ENCODE measurements at places on chromosomes 3 and 15. TPM values are rescaled to one million over a fixed set of nuclear protein-coding genes. Genes with fewer than 3 reads are reported as not detected.

DNA sequence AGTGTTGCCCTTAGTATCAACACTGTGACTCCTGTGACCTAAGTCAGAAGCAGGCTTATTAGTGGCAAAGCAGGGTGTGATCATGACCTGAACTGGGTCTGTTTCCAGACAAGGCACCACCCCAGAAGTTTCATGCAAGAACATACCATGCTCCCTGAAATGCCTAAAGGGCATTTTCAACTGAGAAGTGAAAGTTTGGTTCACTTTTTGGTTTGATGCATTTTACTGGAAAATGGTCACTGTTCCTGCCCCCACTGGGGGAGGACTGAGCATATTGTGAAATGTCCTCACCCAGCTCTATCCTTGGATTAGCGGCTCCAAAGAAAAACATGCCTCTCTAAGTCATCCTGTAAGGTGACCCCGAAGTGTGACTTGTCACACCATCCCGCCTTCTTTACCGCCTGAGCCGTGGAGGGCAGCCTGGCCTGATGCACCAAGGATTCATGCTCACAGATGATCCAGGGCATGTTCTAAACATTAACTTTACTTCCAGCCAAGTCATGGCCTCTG lies 3.1 kb upstream of the FAM240A start:
- no peak for DNase-seq

DNA sequence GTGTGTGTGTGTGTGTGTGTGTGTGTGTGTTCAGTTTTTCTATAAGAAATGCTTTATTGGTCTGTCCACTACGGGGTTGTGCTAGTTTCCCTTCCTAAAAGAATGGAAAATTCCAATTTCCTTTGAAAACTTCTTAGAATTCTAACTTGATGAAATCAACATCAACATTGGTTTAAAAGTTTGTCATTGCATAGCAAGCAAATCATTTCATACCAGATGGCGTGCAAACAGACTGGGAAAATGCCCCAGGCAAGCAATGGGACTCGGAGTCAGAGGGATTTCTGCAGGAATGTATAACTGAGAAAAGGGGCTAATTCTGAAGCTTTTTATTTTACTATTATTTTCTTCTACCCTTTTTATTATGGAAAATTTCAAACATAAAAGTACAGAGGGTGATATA lies 13.1 kb upstream of the DYNC1LI1 start:
- no peak for DNase-seq

CLSTN2 gene
- 0.04 TPM for polyA plus RNA-seq

IL17RC gene
- polyA plus RNA-seq = 17.3 TPM

- no peak for DNase-seq
These were observed 131.3 kb downstream of the DCLK3 start for GRCh38 chr3:36633060-36633459.

DNA sequence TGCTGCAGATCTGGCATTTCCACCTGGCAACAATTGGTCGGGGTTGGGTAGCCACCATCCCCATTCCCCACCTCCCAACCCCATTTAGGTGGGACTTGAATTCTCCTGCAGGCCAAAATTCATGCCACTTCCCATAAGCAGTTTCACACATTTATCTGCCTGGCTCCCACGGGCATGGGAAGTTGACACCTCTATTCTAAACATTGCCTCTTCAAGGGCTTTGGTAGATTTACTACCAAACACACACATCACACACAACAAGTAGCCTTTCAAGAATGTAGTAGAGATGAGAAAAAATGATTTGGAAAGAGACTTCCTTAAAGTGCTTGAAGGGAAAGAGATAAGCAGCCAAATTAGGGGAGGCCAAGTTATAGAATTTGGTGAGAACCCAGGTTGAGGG lies 30.9 kb downstream of the ZBTB38 start:
- no peak for DNase-seq

DNA sequence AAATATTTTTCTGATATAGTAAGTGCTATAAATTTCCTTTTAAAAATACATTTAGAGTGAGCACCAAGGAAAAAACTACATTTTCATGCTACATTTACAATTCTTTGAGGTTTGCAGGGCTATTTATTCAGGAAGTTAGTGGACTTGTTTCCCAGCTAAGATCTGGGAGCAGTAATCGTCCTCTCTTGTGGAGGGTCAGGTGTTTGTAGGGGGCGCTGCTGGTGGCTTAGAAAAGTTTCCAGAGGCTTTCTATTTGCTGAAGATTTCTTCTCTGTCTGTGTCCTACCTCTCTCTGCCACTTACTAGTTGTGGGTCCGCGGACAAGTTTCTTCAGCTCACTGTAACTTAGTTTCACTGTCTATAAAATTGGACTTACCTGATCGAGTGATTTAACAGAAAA lies 163.9 kb downstream of the PEX5L start:
- DNase-seq = no peak

DNA sequence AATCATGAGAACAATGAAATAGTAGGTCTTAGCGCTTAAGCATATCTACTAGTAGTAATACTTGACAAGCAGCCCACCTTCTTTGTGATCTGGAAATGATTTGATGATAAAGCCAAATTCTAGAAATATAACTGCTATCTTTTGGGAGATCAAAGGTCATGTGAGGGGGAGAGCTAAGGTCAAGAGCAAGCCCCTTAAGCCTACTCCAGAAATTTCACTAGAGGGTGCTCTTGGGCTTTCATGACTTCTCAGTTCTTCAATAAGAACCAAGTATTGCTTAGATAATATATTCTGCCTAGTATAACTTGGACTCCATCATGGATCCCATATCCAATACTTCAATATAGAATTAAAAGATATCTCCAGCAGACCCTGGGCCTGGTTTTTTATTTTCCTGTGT lies 319.6 kb downstream of the ZBTB20 start:
- no peak for DNase-seq

WDR49 gene
- polyA plus RNA-seq = not detected

GRCh38 chr3:47573190-47574172 lies 5.2 kb downstream of the CSPG5 start:
- no peak for DNase-seq

- DNase-seq = no peak
These were observed 922 bp downstream of the ADPRH start for GRCh38 chr3:119580067-119580760.

- DNase-seq = no peak
These were observed 6.5 kb upstream of the SRGAP3 start for GRCh38 chr3:9255976-9256375.

DNA sequence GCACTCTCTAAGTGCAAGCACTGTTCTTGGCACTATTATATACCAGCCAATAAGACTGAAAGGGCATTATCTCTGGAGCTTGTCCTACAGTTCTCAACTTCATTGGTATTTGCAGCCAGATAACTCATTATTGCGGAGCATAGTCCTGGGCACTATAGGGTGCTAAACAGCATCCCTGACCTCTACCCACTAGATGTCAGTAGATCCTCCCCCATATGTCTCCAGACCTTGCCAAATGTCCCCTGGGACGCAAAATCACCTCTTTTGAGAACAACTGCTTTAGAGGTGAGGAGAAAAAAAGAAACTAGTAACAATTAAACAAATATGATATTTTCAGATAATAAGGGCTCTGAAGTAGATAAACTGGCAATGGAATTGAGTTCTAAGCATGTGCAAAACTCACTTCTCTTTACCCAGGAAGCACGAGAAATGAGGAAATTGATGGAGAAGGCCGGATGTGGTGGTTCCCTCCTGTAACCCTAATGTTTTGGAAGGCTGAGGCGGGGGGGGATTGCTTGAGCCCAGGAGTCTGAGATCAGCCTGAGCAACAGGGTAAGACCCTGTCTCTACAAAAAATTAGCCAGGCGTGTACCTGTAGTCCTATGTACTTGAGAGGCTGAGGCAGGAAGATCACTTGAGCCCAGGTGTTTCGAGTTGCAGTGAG lies 61.4 kb downstream of the FRMD4B start:
- DNase-seq = no peak

SPTSSB gene
- not detected for polyA plus RNA-seq

DNA sequence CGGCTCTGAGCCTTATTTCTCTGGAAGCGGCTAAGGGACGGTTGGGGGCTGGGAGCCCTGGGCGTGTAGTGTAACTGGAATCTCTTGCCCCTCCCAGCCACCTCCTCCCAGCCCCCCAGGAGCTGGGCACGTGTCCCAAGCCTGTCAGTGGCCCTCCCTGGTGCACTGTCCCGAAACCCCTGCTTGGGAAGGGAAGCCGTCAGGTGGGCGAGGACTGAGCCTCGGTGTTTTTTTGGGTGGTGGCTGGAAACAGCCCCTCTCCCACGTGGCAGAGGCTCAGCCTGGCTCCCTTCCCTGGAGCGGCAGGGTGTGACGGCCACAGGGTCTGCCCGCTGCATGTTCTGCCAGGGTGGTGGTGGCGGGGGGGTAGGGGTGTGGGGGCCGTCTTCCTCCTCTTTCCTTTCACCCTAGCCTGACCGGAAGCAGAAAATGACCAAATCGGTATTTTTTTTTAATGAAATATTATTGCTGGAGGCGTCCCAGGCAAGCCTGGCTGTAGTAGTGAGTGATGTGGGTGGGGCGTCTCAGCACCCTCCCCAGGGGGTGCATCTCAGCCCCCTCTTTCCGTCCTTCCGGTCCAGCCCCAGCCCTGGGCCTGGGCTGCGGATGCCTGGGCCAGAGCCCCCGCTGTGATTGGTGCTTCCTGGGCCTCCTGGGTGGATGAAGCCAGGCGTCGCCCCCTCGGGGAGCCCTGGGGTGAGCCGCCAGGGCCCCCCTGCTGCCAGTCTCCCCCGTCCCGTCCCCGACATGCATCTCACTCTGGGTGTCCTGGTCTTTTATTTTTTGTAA lies 58.8 kb upstream of the GOLGA8A start:
- DNase-seq = no peak

SPRED1 gene
- polyA plus RNA-seq = 15.1 TPM

MYL3 gene
- not detected for polyA plus RNA-seq

GRCh38 chr15:73867956-73868355 lies 5.4 kb upstream of the TBC1D21 start:
- no peak for DNase-seq
